ENCODE measurements at places on chromosomes 7 and 10. TPM values are rescaled to one million over a fixed set of nuclear protein-coding genes. Genes with fewer than 3 reads are reported as not detected.
A peak's percentile ranks its signal among the peaks of the same experiment; 100 is the strongest.

Gene ASB10
- polyA plus RNA-seq: not detected

Gene TDRD1
- 0.32 TPM for polyA plus RNA-seq

Gene OR2A42
- 0.14 TPM for polyA plus RNA-seq

Gene OPALIN
- polyA plus RNA-seq: not detected

Gene TAS2R5
- polyA plus RNA-seq: not detected

Gene NRAP
- not detected for polyA plus RNA-seq

Gene ADAM22
- 1.5 TPM for polyA plus RNA-seq

Gene DGKB
- not detected for polyA plus RNA-seq

Gene SGCE
- 1.8 TPM for polyA plus RNA-seq

DNA sequence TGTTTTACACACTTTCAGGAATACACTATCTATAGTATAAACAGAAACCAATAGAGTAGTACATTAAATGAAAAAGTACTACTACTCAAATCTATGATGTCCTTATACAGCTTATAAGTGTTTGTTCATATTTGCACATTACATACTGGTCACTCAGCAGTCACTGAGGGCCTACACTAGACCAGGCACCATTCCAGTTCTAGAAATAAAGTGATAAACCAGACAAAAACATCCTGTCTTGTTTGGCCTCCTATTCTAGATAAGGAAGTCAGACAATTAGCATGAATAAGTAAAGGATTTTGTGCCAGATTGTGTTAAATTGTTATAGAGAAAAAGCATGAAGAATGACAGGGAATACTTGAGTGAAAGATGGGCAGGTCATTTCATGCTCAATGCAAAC is 219.0 kb downstream of the CRPPA start:
- H3K4me1 ChIP-seq: no peaks in the 10 kb centered on the region
- H3K36me3 ChIP-seq: no peaks in the 10 kb centered on the region
- no peaks in the 10 kb centered on the region for H3K27me3 ChIP-seq
- no peak for DNase-seq
- H3K27ac ChIP-seq: no peak overlapping the region
- no peak overlapping the region for H3K4me3 ChIP-seq

DNA sequence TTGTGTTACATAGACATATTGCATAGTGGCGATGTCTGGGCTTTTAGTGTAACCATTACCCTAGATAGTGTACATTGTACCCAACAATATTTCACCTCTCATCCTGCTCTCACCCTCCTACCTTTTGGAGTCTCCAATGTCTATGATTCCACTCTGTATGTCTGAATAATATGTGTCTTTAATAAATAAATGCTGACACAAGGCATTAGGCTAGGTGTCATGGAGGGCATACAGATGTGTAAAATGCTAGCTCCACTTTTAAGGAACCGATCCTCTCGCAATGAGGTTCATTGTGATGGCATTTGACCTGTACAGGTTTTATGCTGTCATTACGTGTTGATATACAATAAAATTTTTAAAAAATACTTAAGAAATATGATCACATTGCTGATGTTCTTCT is 74.3 kb downstream of the NEBL start:
- H3K4me1 ChIP-seq: no peaks in the 10 kb centered on the region
- no peak overlapping the region for H3K4me3 ChIP-seq
- no peak for DNase-seq
- no peak overlapping the region for H3K27ac ChIP-seq
- no peaks in the 10 kb centered on the region for H3K36me3 ChIP-seq

- H3K4me3 ChIP-seq: no peak overlapping the region
- no peaks in the 10 kb centered on the region for H3K4me1 ChIP-seq
- H3K36me3 ChIP-seq: peaks cover 53% of the 10 kb centered on the region
- no peak overlapping the region for H3K27ac ChIP-seq
- no peak for DNase-seq
Measured at GRCh38 chr7:127718340-127718679, 66.3 kb downstream of the SND1 start.

DNA sequence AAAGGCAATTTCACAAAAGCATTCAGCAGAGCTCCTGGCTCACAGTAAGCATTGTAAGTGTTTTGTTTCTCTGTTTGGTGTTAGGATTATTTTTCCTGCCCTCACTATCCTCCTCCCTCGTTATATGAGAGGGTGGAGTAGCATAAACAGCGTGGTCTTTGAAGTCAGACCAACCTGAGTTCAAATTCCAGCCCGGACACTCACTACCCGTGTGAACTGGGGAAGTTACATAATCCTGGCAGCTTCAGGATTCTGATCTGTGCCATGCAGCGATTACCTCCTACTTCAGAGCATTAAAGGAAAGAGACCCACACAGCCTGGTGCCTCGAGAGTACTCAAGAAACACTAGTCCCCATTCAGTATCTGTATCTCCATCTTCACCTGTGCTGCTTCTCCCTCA is 386.5 kb downstream of the INHBA start:
- H3K4me3 ChIP-seq: no peak overlapping the region
- no peak overlapping the region for H3K27ac ChIP-seq

DNA sequence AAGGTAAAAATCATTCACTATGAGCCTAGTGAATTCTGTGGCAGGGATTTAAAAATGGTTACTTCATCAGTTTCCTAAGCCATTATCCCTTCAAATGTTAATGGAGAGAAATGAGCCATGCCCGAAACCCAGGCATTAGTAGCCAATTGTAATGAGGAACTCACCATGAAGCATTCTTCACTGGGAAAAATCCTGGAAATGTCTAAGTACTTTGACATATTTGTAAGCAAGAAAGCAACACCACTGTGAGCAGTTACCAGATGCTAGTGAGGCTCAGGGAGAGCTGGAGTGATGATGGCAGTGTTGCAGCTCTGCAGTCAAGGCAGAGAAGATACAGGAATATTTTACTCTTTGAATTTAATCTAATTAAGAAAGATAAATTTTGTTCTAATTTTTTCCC is 220.0 kb upstream of the MBL2 start:
- H3K27me3 ChIP-seq: no peaks in the 10 kb centered on the region
- no peaks in the 10 kb centered on the region for H3K36me3 ChIP-seq
- no peak overlapping the region for H3K27ac ChIP-seq
- H3K4me3 ChIP-seq: no peak overlapping the region
- H3K4me1 ChIP-seq: no peaks in the 10 kb centered on the region

DNA sequence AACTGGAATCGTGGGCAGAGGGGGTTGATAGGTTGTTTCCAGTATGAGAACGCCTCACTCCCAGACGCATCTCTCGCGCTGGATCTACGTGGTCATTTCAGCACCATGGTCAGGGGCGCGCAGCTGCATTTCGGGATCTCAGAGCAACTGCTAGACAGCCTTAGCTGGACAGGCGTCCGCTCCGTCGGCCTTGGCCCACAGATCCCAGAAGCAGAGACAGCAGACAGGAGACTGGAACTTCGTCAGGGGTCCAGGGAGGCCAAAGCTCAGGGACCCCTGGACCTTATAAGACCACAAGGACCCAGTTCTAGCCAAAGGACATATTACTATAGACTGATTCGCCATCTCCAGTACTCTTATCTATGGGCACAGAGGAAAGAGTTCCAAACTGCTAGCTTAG is 5.3 kb downstream of the NEUROG3 start:
- peaks cover 38% of the 10 kb centered on the region for H3K27me3 ChIP-seq
- H3K4me1 ChIP-seq: peaks cover 7% of the 10 kb centered on the region
- no peak for DNase-seq
- H3K27ac ChIP-seq: no peak overlapping the region
- H3K36me3 ChIP-seq: no peaks in the 10 kb centered on the region

DNA sequence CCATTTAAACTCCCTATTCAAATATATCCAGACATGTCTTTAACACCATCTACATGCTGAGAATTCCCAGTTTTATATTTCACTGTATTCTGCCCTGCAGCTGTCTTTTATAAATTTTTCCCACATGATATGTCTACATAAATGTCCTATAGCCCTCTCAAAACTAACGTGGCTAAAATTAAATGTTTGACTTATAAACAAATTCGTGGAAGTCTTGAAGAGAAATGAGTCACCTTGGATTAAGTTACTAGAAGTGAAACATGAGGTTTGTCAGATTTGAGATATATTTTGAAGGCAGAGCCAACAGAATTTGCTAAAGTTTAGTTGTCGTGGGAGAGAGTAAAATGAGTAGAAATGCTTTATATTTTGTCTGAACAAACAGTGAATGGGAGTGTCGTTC is 386.9 kb upstream of the CNTNAP2 start:
- H3K27ac ChIP-seq: no peak overlapping the region
- DNase-seq: no peak
- no peaks in the 10 kb centered on the region for H3K27me3 ChIP-seq
- H3K36me3 ChIP-seq: no peaks in the 10 kb centered on the region
- no peaks in the 10 kb centered on the region for H3K4me1 ChIP-seq
- no peak overlapping the region for H3K4me3 ChIP-seq

DNA sequence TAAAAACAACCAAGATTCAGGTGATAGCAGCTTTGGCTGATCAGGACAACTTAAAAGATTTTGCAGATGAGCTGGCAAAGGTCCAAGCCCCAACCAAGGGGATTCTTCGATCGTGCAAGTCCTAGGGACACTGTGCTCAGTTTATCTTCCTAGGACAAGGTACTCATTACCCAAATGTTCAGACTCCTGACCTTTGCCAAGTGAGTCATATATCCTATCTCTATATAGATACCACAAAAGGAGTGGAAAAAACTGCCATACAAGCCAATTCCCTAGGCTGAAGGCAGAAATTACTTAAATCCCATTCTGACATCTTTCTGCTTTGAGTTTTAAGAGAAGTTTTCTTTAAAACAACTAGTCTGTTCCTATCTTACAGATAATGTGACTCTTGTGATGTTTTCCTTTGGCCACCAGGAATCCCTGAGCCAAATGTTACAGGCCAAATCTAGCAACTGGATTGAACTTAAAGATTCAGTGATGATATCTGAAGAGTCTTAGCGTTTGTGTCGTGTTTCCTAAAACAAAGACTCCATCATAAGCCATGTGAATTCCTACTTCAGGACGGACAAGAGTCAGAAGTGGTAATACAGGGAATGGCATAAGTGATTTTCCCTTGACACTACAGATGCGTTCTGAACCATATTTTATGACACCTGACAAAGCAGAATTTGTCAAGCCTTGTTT is 142.6 kb upstream of the ASAH2 start:
- peaks cover 4% of the 10 kb centered on the region for H3K36me3 ChIP-seq
- H3K27ac ChIP-seq: no peak overlapping the region
- H3K27me3 ChIP-seq: no peaks in the 10 kb centered on the region
- DNase-seq: no peak
- peak overlapping the region; percentile 72 for H3K4me3 ChIP-seq

- peak; percentile 89 for DNase-seq
- H3K4me3 ChIP-seq: peak overlapping the region; percentile 80
- peaks cover 26% of the 10 kb centered on the region for H3K4me1 ChIP-seq
- H3K27ac ChIP-seq: peak overlapping the region; percentile 81
- H3K27me3 ChIP-seq: no peaks in the 10 kb centered on the region
- H3K36me3 ChIP-seq: no peaks in the 10 kb centered on the region
Measured at GRCh38 chr7:157502701-157503111, 165.9 kb downstream of the DNAJB6 start.

- DNase-seq: no peak
- no peak overlapping the region for H3K27ac ChIP-seq
- no peaks in the 10 kb centered on the region for H3K36me3 ChIP-seq
- H3K4me3 ChIP-seq: no peak overlapping the region
- no peaks in the 10 kb centered on the region for H3K27me3 ChIP-seq
- no peaks in the 10 kb centered on the region for H3K4me1 ChIP-seq
Measured at GRCh38 chr7:114548081-114548980, 133.7 kb downstream of the FOXP2 start.

DNA sequence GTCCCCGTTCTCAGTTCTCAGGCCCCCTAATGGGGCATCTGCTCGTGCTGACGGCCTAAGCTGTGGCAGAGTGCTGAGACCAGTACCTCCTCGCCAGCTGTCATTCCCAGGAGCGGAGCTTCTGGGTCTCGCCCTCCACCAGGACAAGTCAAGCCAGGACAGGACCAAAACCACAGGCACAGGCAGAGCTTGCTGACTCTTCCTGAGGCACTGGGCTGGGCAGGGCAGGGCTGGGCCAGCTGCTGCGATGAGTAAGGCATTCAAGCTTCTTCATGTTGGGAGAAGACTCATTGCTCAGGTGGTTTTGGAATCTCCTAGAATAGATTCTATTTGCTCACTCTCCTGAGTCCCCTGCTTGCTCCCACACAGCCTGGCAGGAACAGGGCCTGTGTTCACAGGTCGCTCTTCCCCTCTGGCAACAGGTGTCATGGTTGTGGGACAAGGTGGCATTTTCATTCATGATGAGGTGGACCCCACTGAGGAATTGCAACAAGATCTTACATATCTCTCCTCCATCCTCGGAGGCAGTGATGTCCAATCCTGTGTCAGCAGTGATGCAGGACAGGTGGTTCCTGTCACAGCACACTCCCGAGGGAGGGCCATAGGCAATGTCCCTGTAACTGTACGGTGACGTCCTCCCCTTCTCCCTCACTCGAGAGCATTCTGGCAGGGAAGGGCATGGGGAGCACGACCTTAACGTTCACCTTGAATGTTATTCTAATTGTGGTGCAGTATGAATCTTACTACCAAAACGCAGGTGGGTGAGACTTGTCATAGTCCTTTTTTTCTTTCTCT is 17.0 kb upstream of the SH3PXD2A start:
- no peaks in the 10 kb centered on the region for H3K4me1 ChIP-seq
- no peak overlapping the region for H3K27ac ChIP-seq

- no peaks in the 10 kb centered on the region for H3K4me1 ChIP-seq
- no peaks in the 10 kb centered on the region for H3K36me3 ChIP-seq
- no peak overlapping the region for H3K27ac ChIP-seq
- H3K27me3 ChIP-seq: no peaks in the 10 kb centered on the region
- H3K4me3 ChIP-seq: no peak overlapping the region
Measured at GRCh38 chr10:96705134-96705533, 15.2 kb downstream of the PIK3AP1 start.

GRCh38 chr10:14527915-14528314 is 197.2 kb upstream of the FRMD4A start:
- H3K4me1 ChIP-seq: peaks cover 63% of the 10 kb centered on the region
- DNase-seq: no peak
- peak overlapping the region; percentile 41 for H3K27ac ChIP-seq
- H3K27me3 ChIP-seq: no peaks in the 10 kb centered on the region

DNA sequence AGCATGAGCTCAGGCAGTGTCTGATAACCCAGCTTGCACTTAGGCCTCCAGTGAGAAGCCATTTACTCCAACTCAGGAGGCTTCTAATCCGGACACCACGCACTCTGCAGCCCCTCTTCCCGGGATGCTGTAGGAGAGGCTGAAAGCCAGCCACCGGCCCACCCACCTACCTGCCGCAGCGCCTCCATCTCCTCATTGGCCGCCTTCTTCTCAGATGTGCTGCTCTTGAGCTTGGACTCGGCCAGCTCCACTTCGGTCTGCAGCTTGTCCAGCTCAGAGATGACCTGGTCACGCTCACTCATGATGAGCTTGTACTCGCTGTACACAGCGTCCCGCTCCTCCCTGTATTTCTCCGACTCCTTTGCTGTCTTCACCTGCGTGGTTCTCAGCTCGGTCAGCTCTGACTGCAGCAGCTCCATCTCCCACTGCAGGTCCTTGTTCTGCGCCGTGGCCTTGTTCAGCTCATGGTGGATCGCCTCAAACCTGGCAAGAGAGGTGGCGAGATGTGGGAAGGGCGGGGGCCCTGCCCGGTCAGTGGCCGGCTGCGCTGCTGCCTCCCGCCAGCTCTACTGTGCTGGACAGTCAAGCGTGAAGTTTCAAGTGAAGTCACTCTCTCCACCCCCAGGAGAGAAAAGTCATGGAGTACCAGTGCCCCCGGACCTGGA is 84.7 kb downstream of the DLG5 start:
- no peak for DNase-seq
- H3K4me3 ChIP-seq: no peak overlapping the region
- H3K36me3 ChIP-seq: no peaks in the 10 kb centered on the region
- no peak overlapping the region for H3K27ac ChIP-seq
